Caudate nucleus (tissue), 63 donors: ENCODE measurements at places on chromosomes 5 and 9.

- no peak for DNase-seq
Observed at GRCh38 chr9:109214414-109214813, 47.4 kb upstream of the FRRS1L start.

DNA sequence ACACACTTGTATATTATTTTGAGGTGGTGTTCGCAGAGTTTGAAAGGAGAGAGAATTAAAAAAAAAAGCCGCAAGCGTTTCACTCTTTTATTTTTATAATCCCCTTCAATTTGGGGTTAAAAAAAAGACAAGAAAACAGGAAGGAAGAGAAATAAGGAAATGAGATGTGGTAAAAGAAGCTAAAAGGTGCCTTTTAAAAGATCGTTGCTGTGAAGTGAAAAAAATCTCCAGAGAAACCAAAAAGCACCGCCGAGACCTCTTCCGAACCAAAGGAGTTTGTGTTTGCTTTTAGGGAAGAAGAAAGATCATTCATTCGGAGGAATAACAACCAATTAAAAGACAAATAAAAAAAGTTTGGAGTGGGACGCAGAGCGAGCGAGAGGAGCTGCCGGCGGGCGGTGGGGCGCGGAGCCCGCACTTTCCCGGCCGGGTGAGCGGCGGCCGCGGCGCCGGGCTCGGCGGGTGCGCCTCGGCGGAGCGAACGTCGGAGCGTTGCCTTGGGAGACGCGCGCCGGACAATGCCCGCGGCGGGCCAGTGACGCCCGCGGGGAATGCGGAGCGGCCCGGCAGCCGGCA is 355 bp downstream of the TLE4 start:
- no peak for DNase-seq

DNA sequence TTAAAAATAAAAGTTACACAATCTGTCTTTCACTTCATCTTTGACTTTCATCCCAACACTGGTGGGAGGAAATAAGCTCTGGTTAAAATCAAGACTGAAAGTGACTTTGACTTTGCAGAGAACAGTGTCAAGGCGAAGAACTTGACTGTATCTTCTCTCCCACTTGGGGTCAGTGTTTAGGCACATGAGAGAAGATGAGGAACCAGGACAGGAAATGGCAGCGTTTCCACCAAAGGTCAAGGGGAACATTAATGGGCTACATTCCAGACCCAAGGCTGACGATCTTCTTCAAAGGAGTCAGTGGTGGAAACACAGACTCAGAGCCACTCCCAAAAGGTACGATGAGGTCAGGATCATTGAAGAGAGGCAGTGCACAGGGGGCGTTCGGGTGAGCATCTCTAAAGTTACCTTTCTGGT is 409.5 kb downstream of the ARHGEF28 start:
- peak; percentile 3 for DNase-seq

GRCh38 chr5:40124367-40124766 is 555.3 kb upstream of the PTGER4 start:
- no peak for DNase-seq

DNA sequence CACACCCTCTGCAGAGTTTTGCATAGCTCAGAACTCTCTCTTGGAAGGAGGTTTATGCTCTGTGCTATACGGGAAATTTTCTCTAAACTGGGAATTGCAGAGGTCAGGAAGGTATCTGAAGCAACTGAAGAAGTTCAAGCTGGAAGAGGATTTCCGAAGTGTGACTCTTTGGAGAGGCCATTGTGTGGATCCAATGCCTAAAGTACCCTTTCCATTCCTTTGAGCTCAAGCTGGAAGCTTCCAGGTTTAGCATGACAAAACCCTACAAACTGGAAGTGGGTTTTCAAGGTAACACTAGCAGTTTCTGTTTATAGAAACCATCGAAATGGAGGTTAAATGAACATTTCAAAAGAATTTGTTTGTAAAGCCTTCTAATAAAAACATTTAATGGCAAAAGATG is 187.1 kb downstream of the CFAP90 start:
- no peak for DNase-seq

- DNase-seq = no peak
Observed at GRCh38 chr5:19534751-19535150, 453.2 kb downstream of the CDH18 start.

GRCh38 chr5:126383246-126383645 is 40.0 kb upstream of the GRAMD2B start:
- no peak for DNase-seq
